H1 (cell line): ENCODE measurements at places on chromosomes 3 and 15.

DNA sequence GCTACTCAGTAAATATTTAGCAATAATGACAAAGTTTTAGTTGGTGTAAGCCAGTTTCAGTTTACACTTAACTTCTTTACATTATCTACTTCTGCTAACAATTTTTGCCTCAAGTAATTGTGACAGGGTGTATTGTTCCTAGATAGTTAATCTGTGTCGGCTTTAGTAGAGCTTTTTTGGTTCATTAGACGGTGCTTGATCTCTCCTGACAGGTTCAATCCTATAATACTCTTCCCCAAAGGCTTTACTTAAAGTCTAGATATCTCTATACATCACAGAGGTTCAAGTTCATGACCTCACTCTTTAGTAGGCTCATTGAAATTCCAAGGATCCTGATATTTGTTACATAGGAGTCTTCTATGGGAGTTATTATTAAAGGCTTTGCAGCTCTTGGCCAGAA is 365.6 kb upstream of the DPPA4 start:
- DNase-seq, result no peak

DNA sequence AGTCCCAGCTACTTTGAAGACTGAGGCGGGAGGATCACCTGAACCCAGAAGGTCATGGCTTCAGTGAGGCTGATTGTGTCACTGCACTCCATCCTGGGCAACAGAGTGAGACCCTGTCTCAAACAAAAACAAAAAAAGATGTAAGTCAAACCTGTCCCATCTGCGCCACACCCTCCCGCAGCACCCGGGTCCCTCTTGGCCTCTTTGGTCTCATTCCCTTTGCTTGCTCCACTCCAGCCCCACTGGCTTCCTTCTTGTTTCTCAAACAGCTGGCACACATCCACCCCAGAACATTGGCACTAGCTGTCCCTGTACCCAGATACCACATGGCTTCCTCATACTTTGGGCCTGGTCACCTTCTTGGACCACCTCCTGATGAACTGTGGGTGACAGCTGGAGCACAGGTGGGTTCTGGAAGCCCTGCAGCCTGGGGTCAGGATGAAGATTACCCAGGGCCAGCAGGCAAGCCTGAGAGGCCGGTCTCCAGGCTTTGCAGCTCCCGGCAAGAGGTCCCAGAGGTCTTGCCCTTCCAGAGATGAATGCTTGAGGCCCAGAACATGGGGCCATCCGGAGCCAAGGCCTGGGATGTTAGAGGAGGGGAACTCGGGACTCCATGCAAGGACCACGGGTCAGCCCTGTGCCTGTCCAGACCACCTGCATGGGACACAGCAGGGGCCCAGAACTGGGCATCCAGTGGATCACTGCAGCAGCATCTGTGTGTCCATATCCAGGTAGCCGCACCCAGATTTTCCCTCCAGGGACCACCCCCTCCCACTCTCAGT is 10.9 kb upstream of the GATA2 start:
- DNase-seq, result no peak

GRCh38 chr15:47366884-47367283 is 350.4 kb upstream of the SEMA6D start:
- no peak for DNase-seq

DNA sequence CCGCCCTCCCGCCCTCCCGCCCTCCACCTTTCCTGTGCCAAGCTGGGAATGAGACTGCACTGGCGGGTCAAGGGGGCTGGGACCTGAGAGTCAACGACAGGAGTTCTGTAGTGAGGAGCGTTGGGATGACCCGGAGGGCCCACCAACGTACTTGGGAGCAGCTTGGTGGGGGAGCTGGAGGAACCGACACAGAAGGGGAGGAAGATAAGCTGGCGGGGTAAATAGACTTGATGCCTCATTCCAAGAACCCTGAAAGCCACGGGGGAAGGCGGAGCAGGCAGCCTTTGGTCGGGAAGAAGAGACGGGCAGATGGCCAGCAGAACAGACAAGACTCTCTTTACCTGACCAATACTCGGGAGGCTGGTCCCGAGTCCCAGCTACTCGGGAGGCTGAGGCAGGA is 277 bp downstream of the FMN1 start:
- no peak for DNase-seq

DNA sequence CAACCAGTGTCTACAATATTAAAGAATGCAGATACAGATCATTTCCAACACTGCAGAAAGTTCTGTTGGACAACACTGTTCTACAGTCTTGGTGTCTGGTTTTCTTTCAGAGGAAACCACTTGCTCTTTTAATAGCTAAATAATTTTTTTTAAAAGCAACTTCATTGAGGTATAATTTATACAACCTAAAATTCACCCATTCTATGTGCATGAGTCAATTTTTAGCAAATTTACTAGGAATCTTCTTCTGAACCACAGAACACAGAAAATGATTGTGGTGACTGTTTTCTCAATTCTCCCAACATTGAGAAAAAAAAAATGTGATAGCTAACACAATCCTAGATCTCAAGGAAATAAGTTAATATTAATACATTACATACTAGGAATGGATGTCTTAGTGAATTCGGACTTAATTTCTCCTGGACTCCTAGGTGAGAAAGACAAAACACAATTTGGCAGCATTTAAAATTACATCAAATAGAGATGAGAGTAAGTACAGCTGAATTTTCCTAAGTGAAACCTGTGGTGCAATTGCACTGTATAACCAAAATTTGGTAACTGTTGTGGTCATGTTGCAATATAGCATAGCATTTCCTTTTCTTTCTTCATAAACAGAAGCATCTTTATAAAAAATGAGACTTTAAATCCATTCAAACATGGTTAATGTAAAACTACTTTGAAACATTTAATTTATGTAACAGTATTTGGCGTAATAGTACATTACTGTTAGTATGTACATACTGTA is 15.3 kb upstream of the PLCL2 start:
- no peak for DNase-seq
